ENCODE measurements at places on chromosomes 13 and 19.

DNA sequence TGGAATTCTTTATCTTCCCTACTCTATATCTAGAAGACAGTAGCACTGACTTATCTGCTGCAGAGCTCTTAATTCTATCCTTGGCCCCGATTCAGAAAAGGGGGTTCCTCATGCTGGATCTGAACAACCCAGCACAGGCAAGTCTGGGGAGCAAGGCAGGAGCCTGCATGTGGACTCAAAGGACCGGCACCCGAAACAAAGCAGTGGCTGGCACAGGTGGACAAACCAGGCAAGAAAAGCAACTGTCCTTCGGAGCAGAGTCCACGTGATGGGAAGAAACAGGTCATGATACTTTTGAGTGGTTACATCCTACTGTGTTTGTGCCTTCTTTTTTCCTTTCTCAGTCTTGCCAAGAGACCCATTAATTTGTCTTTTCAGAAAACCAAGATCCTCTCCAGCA, 38.3 kb downstream of the GPR42 start:
- DNase-seq, result no peak

- no peak for DNase-seq
Measured at GRCh38 chr13:28741084-28741491, 22.3 kb upstream of the SLC46A3 start.

GRCh38 chr13:79194727-79195126, 211.3 kb downstream of the RBM26 start:
- DNase-seq, result no peak

- no peak for DNase-seq
Measured at GRCh38 chr13:28501547-28501946, 6.6 kb upstream of the FLT1 start.

DNA sequence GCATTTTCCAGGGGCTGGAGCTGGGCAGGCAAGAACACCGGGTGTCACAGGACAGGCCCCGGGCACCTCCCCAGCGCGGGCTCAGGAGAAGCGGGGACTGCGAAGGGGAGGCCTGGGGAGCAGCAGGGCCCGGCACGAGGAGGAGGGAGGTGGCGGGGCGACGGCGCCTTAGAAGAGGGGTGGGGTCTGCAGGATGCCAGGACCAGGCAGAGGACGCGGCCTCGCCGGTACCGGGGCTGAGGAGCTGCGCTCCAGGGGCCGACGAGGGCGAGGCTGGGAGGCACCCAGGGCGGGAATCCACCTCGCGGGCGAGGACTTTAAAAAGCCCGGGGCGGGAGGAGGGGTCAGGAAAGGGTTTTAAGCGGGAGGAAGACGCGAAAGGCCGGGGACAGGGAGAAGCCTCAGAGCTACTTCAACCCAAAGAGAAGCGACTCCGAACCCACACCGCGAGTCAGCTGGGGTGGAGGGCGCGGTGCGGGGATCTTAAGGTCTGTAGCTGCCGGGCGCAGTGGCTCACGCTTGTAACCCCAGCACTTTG, 665 bp downstream of the ZNF347 start:
- DNase-seq, result no peak

DNA sequence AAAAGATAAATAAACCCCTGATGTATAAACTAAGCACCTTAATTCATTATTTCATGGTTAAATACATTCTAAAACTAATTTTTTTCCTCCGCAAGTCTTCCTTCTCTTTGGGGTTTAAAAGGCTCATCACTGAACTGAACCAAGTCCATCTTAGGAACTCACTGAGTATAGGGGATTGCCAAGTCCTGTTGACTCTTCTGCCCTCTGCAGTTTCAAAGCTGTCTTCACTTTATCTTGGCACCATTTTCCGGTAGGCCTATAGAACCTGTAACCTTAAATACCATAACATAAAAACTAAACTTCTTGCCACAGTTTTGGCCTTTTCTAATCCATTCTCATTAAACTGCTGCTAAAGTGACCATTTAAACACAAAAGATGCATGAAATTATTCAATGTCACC, 66.5 kb upstream of the USPL1 start:
- no peak for DNase-seq

GRCh38 chr19:1400281-1401137, 833 bp downstream of the GAMT start:
- no peak for DNase-seq

Data from activated gamma-delta T cell treated with anti-CD3 and anti-CD28 coated beads, Interleukin-2, amount 50 U/mL, for 16 hours (primary cell).